Muscle of arm (tissue), 14 donors: ENCODE measurements at places on chromosomes 3 and 15. TPM values are rescaled to one million over a fixed set of nuclear protein-coding genes. Genes with fewer than 3 reads are reported as not detected.

DNA sequence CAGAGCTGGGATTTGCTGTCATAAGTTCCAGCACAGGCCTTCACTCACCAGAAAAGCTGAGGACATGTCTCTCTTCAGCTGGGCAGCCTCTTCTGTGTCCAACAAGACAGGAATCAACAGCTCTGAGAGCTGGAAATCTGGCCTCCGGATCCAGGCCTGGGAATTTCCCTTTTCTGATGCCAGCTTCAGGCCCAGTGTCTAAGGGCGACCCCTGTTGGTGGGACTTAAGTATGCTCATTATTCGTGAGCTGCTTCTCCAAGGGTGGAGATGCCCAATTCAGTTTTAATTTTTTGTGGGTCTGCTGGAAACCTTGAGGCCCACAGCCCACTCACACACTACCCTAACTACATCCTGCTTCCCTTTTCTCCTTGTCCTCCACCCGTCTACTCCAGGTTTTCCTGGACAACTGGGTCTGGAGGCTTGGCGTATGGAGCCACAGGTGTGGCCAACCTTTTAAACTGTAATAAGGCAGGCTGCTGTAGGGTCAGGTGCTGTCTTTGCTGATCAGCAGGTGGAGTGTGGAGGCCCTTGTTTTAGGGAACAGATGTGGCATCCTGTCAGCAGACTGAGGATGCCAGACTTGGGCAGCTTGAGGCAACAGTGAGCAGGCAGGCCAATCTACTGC is 2.6 kb upstream of the CEMIP start:
- peak; percentile 80 for DNase-seq

DNA sequence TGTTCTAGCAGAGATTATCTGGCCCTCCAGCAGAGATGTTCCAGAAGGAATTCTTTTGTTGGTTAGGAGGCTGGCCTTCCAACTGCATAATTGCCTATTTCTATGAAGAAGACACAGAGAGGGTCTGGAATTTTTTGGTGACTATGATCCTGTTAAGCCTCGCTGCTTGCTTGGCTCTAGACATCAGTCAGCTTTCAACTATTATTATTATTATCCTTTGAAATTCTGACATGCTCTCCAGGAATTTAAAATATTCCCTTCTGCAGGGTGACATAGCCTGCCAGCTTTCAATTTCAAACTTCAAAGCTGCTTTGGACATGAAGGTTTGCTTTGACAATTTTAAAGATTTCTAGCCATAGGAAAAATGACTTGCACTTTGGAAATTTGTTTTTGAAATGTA is 26.3 kb upstream of the ZNF148 start:
- DNase-seq: no peak

NRROS gene
- 4.5 TPM for polyA plus RNA-seq

DNA sequence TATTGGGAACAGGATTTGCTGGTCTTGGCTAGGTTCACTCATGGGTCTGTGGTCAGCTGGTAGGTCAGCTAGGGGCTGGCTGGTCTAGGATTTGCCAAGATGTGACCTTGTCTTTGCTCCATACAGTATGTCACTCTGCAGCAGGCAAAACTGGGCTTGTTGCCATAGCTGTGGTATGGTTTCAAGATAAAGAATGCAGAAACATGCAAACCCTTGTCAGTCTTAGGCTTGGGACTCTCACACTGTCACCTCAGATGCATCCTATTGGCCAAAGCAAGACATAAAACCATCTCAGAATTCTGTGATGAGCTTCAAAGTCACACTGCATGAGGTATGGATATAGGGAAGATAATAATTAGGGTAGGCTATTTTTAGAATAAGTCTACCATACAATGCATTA is 66.6 kb upstream of the TBC1D5 start:
- no peak for DNase-seq

DNA sequence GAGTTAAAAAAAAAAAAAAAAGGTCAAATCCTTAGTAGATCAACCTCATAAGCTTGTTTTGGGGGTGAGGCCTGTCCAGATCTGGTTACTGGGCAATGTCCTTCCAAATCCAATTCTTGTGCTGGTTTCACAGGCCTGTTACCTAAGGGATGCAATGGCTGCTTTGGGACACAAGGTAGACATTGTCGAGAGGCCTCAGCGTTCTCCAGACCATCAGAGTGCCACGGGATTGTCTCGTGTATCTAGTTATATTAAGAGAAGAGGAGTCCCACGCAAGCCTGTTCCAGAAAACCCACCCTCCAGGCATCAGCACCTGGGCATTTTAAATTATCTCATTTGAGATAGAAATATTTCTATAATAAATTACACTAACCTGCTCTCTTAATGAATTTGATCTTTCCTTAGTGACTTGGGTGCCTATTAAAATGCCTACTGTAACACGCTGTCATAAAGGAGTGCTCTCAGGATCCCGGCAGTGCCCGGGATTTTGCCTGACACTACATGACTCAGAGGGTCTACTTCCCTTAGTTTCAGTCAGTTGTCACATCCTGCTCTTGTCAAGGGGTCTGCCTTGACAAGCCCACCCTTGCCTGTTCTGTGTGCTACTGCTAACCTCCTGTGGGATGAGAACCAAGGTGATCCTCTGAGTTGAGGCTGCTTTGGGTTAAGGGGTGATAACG is 116.0 kb downstream of the LIPC start:
- no peak for DNase-seq

- DNase-seq: no peak
Measured at GRCh38 chr3:195086341-195086740, 184.6 kb downstream of the XXYLT1 start.

GRCh38 chr3:182650568-182651128 is 142.7 kb upstream of the ATP11B start:
- DNase-seq: no peak

DNA sequence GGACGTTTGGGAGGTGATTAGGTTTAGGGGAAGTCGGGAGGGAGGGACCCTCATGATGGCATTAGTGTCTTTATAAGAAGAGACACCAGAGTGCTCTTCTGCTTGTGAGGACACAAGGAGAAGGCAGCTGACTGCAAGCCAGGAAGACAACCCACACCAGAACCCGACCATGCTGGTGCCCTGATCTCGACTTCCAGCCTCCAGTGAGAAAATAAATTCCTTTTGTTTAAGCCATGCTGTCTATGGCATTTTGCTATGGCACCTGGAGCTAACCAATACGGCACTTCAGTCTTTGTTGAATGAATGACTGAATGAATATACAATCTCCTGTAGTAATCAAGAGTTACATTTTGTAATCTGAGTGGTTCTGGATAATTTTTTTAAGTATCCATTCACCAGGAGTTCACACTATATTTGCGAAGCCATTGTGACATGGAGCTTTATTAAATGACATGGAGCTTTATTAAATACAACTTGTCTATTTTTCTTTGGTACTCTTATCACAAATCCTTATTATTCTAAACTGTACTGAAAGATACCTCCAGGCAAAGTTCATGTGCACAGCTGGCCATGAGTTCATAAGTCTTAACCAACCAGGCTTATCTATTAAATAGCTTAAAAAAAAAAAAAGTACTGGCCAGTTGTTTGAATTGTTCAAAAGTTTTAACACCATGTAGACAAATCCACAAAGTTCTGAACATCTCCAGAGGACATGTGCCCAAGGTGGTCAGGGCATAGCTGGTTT is 24.8 kb upstream of the BHLHE40 start:
- DNase-seq: no peak

DNA sequence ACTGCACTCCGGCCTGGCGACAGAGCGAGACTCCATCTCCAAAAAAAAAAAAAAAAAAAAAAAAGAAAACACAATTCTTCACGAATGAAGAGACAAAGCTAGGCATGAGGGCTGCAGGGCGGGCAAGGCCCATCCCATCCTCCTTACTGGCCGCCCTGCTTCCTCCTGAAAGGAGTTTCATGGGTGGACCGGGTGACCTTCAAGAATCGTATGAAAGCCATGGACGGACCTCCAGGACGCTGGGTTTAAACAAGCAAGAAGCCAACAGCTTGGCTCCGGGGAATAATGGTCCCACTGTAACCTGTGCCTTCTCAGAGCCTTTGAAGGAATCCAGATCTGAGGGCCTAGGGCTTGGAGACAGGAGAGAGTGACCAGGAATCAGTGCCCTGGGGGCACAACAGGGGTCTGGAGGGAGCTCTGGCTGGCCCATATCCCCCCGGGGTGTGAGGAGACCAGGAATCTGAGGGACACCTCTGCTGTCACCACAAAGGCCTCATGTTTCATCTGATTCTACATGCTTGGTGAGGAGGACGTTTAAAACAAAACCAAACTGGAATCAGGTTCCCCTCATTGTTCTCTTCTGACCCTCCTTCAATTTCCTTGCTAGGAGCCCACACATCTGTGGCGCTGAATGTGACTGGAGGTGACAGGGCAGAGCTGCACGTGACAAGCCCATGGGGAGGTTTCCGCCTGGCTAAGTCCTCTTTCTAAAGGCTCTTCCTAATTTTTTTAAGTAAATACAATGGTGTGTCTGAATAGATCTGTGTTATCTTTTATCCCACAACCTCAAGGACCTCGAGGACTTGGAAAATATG is 46.1 kb downstream of the WHAMM start:
- DNase-seq: no peak
